ENCODE measurements at places on chromosomes 13 and 19. TPM values are rescaled to one million over a fixed set of nuclear protein-coding genes. Genes with fewer than 3 reads are reported as not detected.
A peak's percentile ranks its signal among the peaks of the same experiment; 100 is the strongest.

- no peak for DNase-seq
Observed at GRCh38 chr13:42322806-42323205, 50.9 kb downstream of the AKAP11 start.

DNA sequence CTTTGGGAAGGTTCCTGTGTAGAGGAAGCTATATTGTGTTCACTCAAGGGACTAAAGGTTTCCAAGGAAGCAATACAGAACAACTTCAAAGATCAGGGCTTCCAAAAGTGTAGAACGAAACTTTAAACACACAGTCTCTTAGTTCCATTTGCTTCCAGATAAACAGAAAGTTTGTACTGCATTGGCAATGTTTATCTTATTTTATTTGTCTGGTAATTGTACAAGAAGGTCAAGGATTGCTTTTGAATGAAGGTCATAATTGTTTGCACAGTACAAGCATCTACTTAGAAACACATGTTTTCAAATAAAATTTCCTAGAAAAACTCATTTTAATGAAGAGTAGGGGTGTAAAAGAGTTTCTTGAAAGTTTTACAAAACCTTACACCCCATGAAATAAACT, 712.7 kb upstream of the SGCG start:
- DNase-seq, result no peak

DNA sequence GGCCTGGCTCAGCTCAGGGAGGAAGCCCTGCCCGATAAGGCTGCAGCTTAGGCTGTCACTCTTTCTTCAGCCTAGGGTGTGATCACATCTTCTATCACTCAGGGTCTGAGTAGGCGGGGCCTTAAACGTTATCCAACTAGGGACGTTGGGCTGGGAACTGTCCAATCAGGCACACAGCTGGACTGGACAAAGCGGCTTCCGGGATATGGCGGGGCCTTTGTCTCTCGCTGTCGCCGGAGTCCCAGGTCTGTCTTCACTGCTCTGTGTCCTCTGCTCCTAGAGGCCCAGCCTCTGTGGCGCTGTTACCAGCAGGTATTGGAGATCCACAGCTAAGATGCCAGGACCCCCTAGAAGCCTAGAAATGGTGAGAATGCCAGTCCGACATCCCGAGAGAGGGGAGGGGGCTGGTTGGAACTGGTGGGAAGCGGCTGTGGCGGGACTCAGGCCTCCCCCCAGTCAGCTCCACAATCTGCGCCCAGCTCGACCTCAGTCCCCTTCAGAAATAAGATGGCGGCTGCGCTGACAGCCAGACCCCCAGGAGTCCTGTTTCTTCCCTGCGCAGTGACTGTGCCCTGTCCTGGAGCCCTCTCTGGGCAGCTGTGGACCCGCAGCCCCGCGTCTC, at the start of gene ZNF254:
ZNF254 (plus strand) TSS at position 214 of the 622 bp plus-strand sequence; CDS start at position 335, 121 bp downstream.
- peak; percentile 67 for DNase-seq

DNA sequence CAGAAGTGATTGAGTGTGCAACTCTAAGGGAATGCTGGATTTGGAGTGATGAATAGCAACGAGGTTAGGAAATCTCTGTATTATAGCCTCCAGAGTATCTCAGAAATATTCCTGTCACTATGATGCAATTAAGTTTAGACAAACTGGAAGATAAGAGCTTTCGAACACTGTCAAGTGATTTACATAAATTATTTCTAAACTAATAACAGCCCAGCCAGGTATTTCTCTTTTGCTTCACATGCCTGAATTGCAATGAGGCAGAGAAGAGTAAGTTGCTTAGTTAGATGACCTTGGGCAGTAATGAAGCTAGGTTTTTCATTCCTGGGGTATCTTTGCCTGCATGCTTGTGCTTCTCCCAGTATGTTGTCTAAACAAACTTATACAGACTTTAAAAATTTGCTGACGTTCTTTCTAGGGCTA, 134.5 kb downstream of the LMO7 start:
- no peak for DNase-seq

DNA sequence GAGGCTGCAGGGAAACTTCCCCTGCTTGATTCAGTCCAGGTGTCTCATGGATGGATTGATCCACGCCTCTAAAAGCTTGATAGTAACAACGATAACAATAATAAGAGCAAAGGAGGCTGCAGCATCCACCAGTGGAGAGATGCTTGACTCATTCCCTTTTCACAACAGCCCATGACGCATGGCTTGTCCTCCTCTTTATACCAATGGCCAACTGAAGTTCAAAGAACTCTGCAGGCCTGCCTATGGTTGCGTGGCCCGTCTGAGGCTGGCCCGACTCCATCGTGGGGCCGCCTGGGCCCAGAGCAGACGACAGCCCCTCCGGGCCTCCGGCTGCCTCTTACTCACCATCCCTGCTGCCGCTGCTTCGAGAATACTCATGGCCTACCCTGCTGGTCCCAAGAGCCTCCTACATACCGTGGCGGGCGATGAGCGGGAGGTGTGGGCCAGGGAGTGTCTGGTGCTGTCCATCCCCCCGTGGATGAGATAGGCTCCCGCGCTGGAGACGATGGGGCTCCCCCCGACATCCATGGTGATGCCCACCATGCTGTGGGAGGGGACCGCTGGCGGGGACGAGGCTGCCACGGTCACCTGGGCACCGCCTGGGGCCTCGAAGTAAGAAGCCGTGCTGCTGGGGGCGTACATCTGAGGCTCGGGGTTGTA, 61.8 kb upstream of the RANBP3 start:
- DNase-seq, result no peak

DNA sequence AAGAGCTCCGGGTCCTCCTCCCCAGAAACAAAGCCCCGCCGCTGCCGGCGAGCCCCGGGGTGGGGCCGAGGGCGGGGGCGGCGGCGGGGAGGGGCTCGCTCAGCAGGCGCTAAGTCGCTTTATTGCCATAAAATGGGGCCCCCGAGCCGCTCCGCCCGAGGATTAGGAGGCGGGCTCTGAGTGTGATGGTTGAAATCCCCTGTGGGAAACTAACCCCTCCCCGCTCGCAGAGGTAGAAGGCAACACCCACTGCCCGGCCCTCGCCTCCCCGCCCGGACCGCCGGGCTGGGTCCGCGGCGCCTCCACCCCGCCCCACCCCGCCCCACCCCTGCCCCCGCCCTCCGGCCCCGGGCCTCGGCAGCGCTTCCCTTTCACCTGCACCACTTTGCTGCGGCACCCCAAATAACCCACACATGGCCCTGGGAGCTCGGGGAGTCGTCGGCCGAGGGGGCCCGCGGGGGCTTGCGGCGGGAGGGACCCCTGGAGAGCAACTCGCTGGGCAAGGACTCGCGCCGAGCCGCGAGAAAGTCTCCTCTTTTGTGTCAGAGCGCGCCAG, at the start of gene KLF12:
KLF12 (minus strand) TSS at position 184 of the 556 bp plus-strand sequence.
- peak; percentile 75 for DNase-seq

- no peak for DNase-seq
Observed at GRCh38 chr19:47716270-47716937, 3.2 kb downstream of the EHD2 start.

- no peak for DNase-seq
Observed at GRCh38 chr19:1266129-1266915, 2.8 kb upstream of the CIRBP start.

DNA sequence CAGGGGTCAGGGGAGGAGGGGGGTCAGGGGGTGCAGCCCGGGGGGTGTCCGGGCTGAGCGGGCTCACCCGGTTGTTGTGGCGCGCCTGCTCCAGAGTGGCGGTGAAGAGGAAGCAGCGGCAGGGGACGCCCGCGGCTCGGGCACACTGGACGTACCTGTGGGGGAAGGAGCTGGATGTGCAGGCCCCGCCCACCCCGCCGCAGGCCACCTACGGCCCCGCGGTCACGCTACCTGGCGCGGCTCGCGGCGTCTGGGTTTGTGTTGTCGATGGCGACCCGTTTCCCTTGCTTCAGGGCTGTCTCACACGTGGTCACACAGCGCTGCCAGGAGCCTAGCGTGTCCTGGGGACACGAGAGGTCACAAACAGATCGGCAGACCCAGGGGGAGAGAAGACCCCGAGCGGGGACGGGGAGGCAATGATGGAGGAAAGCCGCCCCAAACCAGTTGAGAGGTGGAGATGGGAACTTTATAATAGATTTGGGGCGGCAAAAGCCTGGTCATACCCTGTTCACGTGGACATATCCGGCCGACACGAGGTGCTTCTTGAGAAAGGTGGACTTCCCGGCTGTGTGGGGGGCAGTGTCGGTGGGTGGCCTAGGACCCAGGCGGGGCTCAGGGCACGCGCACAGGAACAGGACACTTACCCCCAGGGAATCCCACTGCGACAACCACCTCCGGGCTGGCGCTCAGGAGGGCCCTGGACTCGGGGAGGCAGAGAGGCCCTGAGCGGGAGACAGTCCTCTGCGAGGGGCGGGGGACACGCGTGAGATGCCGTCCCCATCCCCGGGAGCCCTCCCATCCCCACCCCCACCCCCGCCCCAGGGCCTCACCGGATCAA, 5.6 kb downstream of the PNKP start:
- DNase-seq, result no peak

GRCh38 chr13:79382545-79383275, 23.3 kb downstream of the RBM26 start:
- no peak for DNase-seq

DNA sequence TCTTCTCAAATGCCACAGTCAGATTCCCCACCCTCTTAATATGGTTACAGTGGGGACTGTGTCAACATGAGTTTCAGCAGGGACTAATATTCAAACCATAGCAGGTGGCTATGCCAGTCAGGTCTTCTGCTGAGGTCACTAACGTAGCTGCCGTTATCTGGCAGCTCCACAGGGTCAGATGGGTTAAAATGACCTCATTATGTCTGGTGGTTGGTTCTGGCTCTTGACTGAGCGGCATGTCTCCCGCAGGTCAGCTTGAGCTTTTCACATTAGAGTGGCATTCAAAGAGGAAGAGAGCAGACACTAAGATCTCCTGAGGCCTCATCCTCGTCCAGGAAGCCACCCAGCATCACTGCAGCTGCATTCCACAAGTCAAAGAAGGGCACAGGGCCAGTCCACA, 21.4 kb upstream of the IPO5 start:
- DNase-seq, result no peak

- DNase-seq, result no peak
Observed at GRCh38 chr13:48006396-48006795, 5.3 kb upstream of the SUCLA2 start.

- DNase-seq, result no peak
Observed at GRCh38 chr13:42907745-42908144, 84.3 kb downstream of the EPSTI1 start.

- DNase-seq, result peak; percentile 29
Observed at GRCh38 chr19:3276341-3276799, 51.9 kb downstream of the CELF5 start.

DNA sequence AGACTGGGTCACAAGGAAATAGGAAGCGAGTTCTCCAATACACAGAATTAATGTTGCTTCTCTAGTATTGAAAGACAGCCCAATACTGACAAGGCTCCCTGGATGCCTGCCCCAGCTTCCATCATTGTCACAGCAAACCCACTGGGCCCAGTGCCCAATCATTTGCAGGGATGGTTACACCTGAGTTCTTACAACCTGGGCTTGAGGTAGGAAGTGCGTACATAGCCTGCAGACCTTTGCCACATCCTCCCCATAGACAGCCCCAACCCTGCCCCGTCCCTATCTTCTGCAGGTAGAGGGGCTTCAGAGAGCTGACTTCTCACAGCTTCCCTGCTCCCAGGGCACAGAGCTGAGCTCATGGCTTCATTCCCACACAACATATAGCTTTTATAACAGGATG, 108.1 kb upstream of the UBL3 start:
- DNase-seq, result no peak

DNA sequence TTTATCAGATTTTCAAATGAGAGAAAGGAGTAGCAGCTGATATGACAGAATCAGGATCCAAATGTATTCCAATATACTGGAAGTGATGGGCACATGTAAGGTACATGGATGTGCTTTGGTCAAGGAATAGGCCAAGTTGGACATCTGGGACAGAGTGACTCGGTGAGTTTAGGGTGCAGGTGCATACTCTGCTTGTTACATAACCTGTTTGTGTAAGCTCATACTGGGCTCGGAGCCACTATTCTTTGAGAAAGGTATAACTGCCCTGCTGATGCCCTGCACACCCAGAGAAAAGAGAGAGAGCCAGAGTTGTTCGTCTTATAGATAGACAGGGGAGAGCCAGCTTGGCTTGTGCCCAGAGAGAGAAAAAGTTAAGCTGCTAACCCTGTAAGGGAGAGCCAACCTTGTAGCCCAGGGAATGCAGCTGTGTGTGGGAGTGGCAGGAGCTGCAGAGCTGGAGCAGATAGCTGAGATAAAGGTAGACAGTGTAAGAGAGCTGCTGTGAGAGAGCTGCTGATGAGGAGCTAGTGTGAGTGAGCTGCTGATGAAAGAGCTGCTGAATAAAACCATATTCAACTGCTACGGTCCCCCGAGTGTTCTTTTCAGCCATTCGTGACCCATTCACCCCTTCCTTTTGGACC, 40.7 kb upstream of the N4BP2L1 start:
- DNase-seq, result no peak

DNA sequence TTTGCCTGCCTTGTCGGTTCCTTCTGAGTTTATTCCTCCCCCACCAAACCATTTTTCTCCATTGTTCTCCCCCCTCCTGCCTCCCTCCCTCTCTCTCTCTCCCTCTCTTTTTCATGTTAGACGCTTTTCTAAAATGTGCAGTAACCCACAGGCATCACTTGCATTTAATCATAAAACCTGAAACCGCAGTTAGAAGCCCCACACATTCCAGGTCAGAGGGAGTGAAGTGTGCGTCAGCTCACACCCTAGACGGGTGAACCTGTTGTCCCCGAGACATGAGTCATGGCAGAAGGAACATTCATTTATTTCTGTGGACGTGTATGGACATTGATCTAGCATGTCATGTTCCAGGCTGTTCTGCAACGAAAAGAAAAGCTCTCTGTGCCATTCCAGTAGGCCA, 19.9 kb downstream of the ONECUT3 start:
- DNase-seq, result no peak

DNA sequence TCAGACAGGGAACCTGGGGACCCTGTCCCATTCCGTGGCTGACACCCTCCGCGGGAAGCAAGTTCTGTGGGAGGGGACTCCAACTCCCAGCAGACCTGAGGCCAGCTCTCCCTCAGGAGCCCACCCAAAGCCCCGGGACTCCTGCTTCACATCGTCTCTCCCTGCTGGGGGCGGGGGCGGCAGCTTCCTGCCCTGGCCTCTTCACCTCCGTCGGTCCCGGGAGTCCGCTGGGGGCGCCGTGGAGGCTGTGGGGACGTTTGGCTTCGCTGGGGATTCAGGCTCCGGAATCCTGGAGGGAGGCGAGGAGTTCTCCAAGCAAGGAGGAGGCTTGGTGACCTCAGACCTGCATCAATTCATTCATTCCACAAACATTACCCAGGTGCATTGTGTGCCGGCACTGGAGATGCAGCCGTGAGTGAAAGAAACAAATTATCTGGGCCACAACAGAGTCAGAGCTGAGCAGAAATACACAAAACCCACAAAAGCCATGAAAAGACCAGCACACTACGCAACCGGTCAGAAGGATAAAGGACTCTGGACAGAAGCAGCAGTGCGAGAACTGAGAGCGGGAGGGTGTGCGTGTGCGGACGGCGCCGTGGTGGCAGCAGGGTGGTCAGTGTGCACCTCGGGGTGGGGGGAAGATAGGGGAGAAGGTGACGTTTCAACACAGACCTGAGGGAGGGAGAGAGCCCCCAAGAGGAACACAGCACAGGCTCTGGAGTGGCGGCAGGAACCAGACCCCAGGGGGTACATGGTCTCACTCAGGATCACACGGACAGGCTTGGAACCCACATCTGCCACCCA, 19.0 kb downstream of the EPS8L1 start:
- no peak for DNase-seq

Gene TSKS
- not detected for total RNA-seq

Gene MATK
- 1.8 TPM for total RNA-seq

Gene TEX29
- total RNA-seq, result 0.44 TPM

Gene CLEC11A
- total RNA-seq, result 5.4 TPM

Gene ADGRE1
- total RNA-seq, result not detected

Data from progenitor cell of endocrine pancreas (in vitro differentiated cells).